ENCODE measurements at places on chromosomes 5 and 9.

- no peaks in the 10 kb centered on the region for H3K27me3 ChIP-seq
- peaks cover 2% of the 10 kb centered on the region for H3K4me1 ChIP-seq
- H3K27ac ChIP-seq: no peak overlapping the region
- DNase-seq: no peak
- peaks cover 8% of the 10 kb centered on the region for H3K36me3 ChIP-seq
These were observed 196.2 kb upstream of the SLC24A2 start for GRCh38 chr9:19985081-19985480.

- H3K4me1 ChIP-seq: no peaks in the 10 kb centered on the region
- DNase-seq: no peak
- H3K4me3 ChIP-seq: no peak overlapping the region
- no peaks in the 10 kb centered on the region for H3K36me3 ChIP-seq
- no peak overlapping the region for H3K27ac ChIP-seq
- H3K27me3 ChIP-seq: no peaks in the 10 kb centered on the region
These were observed 542.3 kb downstream of the PSAT1 start for GRCh38 chr9:78839252-78839651.

DNA sequence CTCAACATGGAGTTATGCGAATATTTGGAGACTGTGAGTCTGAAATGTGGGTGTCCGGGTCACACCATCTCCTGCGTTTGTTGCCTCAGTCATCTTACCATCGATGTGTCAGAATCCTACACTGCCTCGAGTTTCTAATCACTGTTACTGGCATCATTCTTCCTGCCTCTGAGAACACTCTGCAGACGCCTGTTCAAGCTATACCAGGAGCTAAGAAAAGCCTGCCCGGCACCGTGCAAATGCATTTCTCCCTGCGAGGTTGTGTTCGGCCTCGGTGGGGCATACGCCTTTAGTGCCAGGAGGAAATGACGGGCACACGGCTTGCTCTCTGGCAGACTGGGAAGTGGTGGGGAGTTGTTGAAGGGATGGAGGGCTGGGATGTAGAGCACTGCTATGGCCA, 31.2 kb upstream of the SLC25A51 start:
- H3K27me3 ChIP-seq: no peaks in the 10 kb centered on the region
- no peak overlapping the region for H3K4me3 ChIP-seq
- H3K27ac ChIP-seq: no peak overlapping the region
- H3K4me1 ChIP-seq: no peaks in the 10 kb centered on the region
- H3K36me3 ChIP-seq: no peaks in the 10 kb centered on the region

GRCh38 chr5:14342306-14342705, 199.2 kb downstream of the TRIO start:
- peaks cover 4% of the 10 kb centered on the region for H3K27me3 ChIP-seq
- no peak overlapping the region for H3K27ac ChIP-seq
- H3K4me1 ChIP-seq: no peaks in the 10 kb centered on the region
- DNase-seq: no peak

DNA sequence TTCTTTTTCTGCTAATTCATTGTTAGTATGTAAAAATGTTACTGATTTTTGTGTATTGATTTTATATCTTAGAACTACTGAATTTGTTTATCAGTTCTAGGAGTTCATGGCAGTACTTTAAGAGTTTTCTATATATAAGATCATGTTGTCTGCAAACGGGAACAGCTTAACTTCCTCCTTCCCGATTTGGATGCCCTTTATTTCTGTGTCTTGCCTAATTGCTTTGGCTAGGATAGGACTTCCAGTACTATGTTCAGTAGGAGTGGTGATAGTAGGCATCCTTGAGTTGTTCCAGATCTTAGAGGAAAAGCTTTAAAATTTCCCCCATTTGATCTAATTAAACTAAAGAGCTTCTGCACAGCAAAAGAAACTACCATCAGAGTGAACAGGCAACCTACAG, 20.1 kb downstream of the RCL1 start:
- H3K4me1 ChIP-seq: peaks cover 28% of the 10 kb centered on the region
- DNase-seq: no peak
- no peak overlapping the region for H3K4me3 ChIP-seq
- no peaks in the 10 kb centered on the region for H3K27me3 ChIP-seq
- H3K36me3 ChIP-seq: peaks cover 47% of the 10 kb centered on the region
- no peak overlapping the region for H3K27ac ChIP-seq

GRCh38 chr9:81686614-81687520, 2.5 kb downstream of the TLE1 start:
- H3K4me1 ChIP-seq: peaks cover 19% of the 10 kb centered on the region
- peak overlapping the region; percentile 61 for H3K4me3 ChIP-seq
- no peak overlapping the region for H3K27ac ChIP-seq

- H3K36me3 ChIP-seq: peaks cover 1% of the 10 kb centered on the region
- H3K4me1 ChIP-seq: peaks cover 29% of the 10 kb centered on the region
- peak overlapping the region; percentile 79 for H3K27ac ChIP-seq
- no peak for DNase-seq
These were observed 40.4 kb upstream of the FLT4 start for GRCh38 chr5:180689775-180690174.

DNA sequence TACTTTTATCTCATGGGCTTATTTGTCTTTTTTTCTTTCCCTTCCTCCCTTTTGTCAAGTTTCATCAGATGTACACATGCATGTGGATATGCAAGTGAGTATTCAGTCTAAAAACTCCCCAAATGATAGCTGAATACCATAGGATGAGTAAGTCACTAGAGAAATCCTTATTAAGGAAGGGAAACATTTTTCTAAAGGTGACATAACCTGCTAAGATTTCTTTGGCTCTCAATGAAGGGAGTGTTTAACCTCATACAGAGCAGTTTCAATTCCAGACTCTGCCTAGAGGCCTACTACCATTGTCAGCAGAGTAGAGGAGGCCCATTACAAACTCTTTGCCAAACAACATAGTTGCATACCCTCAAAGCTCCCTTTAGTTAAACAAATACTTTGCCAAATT, 192.4 kb downstream of the ARHGEF28 start:
- no peaks in the 10 kb centered on the region for H3K36me3 ChIP-seq

DNA sequence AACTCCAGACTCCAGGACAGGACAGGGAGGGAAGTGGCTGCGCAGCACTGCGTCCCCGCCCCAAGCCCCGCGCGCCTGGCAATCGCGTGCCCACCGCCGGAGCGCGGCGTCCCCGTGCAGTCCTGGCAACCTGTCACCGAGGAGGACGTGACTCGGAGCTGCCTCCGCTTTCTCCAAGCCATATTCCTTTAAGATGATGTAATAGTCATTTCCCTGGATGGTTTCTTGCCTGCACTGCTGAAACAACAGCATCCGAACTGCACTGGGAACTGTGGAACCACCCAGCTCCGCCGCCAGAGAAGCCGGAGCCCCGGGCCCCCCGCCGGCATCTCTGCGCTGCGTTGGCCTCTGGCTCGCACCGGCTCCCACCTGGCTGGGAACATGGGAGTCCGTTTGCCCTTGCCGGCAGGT, 34.5 kb downstream of the KCTD16 start:
- no peak overlapping the region for H3K27ac ChIP-seq
- no peaks in the 10 kb centered on the region for H3K36me3 ChIP-seq
- H3K4me1 ChIP-seq: peaks cover 4% of the 10 kb centered on the region

DNA sequence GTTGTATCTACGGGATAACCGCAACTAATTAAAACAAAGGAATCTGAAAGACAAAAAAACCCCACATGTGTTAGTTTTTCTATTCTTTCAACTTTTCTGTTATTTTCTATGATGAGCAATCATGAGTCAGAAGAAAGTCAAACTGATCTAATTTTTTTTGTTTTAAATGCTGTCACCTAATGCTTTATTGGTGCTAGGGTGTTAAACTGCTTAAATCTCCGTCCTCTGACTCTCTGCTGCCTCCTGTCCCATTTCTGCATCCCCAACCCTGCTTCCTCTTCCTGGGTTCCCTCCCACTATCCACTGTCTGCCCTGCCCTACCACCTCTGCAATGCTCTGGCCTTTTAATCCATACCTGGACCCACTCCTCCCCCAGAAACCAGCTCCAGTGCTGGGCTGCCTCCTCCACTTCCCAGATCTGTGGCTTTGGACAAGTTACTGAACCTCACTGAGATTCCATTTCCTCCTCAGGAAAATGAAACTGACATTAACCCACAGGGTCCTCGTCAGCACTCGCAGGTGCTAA, 15.7 kb downstream of the PTPN3 start:
- H3K27me3 ChIP-seq: peaks cover 30% of the 10 kb centered on the region
- H3K27ac ChIP-seq: no peak overlapping the region
- no peak for DNase-seq
- H3K4me3 ChIP-seq: no peak overlapping the region

DNA sequence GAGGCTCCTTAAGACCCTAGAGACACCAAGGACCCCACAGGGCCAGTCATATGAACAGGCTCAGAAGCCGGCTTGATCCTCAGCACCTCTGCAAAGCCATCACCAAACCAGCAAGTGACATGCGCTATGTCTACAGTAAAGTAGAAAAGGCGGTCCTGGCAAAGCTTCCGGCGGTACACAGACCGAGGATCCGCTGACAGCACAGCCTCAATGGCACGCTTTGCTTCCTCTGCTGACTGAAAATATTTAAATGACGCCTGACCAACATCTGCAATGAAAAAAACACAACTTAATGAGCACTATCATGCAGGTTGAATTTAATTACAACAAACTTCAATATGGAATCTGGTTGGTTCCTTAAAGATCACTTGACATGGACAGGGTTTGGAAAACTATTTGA, 17.6 kb downstream of the TRMO start:
- H3K27me3 ChIP-seq: no peaks in the 10 kb centered on the region
- H3K27ac ChIP-seq: peak overlapping the region; percentile 94
- H3K4me3 ChIP-seq: peak overlapping the region; percentile 86
- peaks cover 52% of the 10 kb centered on the region for H3K4me1 ChIP-seq
- peaks cover 25% of the 10 kb centered on the region for H3K36me3 ChIP-seq
- peak; percentile 62 for DNase-seq

GRCh38 chr5:14753947-14754346, 89.4 kb downstream of the OTULIN start:
- H3K4me3 ChIP-seq: no peak overlapping the region
- no peaks in the 10 kb centered on the region for H3K4me1 ChIP-seq
- no peak overlapping the region for H3K27ac ChIP-seq
- H3K27me3 ChIP-seq: no peaks in the 10 kb centered on the region
- no peak for DNase-seq
- peaks cover 5% of the 10 kb centered on the region for H3K36me3 ChIP-seq

DNA sequence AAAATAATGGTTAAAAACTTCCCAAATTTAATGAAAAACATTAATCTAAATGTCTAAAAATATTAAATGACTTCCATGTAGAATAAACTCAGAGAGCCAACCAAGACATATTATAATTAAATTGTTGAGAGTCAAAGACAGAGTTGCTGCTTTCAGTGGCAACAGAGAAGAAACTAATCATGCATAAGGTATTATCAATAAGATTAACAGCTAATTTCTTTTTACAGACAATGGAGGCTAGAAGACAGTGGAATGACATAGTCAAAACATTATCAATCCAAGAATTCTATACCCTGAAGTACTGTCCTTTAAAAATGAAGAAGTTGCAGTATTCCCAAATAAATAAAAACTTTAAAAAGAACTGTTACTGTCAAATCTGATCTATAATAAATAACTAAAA, 268.7 kb downstream of the IRX2 start:
- no peaks in the 10 kb centered on the region for H3K27me3 ChIP-seq
- no peaks in the 10 kb centered on the region for H3K36me3 ChIP-seq
- H3K4me1 ChIP-seq: no peaks in the 10 kb centered on the region
- DNase-seq: no peak

DNA sequence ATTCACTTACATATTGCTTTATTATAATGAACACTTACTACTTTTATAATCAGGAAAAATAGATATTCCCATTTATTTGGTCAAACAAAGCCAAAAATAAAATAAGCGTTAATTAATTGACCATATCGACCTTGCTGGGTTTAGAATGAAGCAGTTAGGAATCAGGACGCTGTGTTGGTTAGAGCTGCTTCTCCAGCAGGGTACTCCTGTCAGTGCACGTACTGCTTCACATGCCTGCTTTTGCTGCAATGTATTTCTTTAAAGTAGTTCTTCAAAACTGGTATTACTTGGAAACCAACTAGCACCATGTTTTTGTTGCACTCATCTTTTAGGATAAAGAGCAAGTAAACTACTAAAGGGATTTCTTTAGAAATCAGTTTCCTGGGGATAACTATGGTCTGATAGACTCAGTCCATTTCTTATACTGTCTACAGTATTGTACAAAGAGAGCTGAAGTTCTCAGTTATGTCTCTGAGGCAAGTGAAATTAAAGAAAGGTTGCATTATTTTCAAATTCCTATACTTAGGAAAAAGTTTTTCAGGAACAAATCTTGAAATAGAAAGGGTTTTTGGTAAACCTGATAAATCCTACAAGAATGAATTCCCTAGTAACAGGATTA, 6.8 kb upstream of the TRMO start:
- peak overlapping the region; percentile 7 for H3K4me3 ChIP-seq
- DNase-seq: no peak
- H3K36me3 ChIP-seq: no peaks in the 10 kb centered on the region
- H3K4me1 ChIP-seq: peaks cover 19% of the 10 kb centered on the region

DNA sequence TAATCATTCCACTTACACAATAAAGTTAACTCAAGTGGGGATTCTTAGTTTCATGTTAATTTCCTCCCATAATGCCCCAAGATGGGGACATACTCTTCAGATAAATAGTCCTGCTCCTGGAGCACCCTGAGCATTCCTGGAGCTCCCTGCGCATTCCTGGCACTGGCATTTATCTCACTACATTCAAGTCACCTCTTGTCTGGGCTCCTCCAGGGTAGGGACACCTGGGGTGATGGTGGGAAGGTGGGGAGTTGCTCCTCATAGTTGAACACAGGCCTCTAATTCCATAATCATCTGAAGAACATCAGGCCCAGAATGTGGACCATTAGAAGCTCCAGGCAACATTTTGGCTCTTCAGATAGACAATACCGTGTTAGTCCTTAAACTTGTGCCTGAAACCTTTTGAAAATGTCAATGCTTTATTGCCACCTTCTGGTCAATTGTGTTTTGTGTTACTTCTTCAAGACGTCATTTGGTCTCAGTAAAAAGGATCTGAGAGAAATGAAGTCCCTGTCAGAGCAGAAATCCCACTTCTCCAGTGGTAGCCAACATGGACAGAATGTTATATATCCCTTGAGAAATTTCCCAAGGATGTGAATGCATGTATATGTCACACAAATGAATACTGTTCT, 14.2 kb upstream of the AGGF1 start:
- no peak overlapping the region for H3K27ac ChIP-seq
- no peak for DNase-seq
- peaks cover 15% of the 10 kb centered on the region for H3K4me1 ChIP-seq
- peaks cover 25% of the 10 kb centered on the region for H3K27me3 ChIP-seq
- H3K4me3 ChIP-seq: no peak overlapping the region

- H3K27ac ChIP-seq: no peak overlapping the region
- no peak for DNase-seq
- no peak overlapping the region for H3K4me3 ChIP-seq
- peaks cover 2% of the 10 kb centered on the region for H3K27me3 ChIP-seq
- H3K4me1 ChIP-seq: no peaks in the 10 kb centered on the region
These were observed 72.9 kb upstream of the PRLR start for GRCh38 chr5:35303152-35303551.

GRCh38 chr9:137077010-137077747, at the start of gene UAP1L1:
UAP1L1 (plus strand) TSS chr9:137077517; CDS start chr9:137077533, 16 bp downstream.
- no peaks in the 10 kb centered on the region for H3K27me3 ChIP-seq
- peaks cover 5% of the 10 kb centered on the region for H3K4me1 ChIP-seq
- peak within 1 kb of the TSS; percentile 79 for H3K4me3 ChIP-seq
- DNase-seq: peak; percentile 81
- H3K27ac ChIP-seq: peak within 1 kb of the TSS; percentile 86

All from activated naive CD8-positive, alpha-beta T cell treated with anti-CD3 and anti-CD28 coated beads, Interleukin-2, amount 10 ng/mL, durations not matched to agents 7 days and 5 days (primary cell).